ENCODE measurements at places on chromosomes 6 and 20.

DNA sequence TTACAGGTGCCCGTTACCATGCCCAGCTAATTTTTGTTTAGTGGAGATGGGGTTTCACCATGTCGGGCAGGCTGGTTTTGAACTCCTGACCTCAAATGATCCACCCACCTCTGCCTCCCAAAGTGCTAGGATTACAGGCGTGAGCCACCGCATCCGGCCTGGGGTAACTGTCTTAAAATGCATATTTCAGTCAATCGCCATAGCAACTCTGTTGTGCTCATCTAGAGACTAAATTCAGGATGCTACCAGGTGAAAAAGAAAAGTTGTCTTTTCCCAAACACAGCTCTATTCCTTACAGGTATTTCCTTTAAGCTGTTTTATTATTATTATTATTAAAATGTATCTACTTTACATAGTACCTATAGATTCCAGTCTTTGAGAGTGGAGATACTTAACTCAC lies 66.6 kb downstream of the RNF182 start:
- DNase-seq, result no peak

GRCh38 chr6:11804135-11804534 lies 25.5 kb upstream of the ADTRP start:
- no peak for DNase-seq

GRCh38 chr6:83590416-83590815 lies 78.1 kb downstream of the PRSS35 start:
- no peak for DNase-seq

- no peak for DNase-seq
These were observed 93.0 kb downstream of the ANKRD6 start for GRCh38 chr6:89525786-89526562.

DNA sequence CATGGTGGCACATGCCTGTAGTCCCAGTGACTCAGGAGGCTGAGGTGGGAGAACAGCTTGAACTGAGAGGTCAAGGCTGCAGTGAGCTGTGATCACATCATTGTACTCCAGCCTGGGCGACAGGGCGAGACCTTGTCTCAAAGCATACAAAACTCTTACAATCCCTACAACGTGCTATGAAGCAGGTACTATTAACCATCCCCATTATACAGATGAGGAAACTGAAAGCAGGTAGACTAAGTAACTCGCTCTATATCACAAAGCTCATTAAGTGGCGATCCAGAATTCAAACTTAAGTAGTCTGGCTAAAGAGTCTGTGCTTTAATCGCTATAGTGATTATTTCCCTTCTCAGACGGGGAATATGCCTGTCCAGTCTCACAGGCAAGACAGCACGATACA lies 54.7 kb downstream of the CDK19 start:
- no peak for DNase-seq

- no peak for DNase-seq
These were observed 166.3 kb downstream of the KCNQ5 start for GRCh38 chr6:72788188-72788587.

- no peak for DNase-seq
These were observed 78.6 kb upstream of the AKAP12 start for GRCh38 chr6:151160929-151161757.

Data from activated CD4-positive, CD25-positive, alpha-beta regulatory T cell (primary cell).